Regular cardiac myocyte (primary cell): ENCODE measurements at places on chromosomes 5 and 9. TPM values are rescaled to one million over a fixed set of nuclear protein-coding genes. Genes with fewer than 3 reads are reported as not detected.

The ADGRD2 gene
- not detected in 2 replicates for total RNA-seq

The TNC gene
- total RNA-seq: 35.2 and 51.6 TPM in 2 replicates

The CCL21 gene
- not detected in 2 replicates for total RNA-seq

The GLRA1 gene
- not detected in 2 replicates for total RNA-seq

The FBP2 gene
- total RNA-seq: not detected in 2 replicates

The MRPL50 gene
- total RNA-seq: 12.7 and 15.3 TPM in 2 replicates

The ARAP3 gene
- 6.5 and 8.8 TPM in 2 replicates for total RNA-seq

The TEK gene
- 18.6 and 31.1 TPM in 2 replicates for total RNA-seq

The ZSWIM6 gene
- total RNA-seq: 10.0 and 11.8 TPM in 2 replicates

The WDR31 gene
- total RNA-seq: 1.3 and 2.0 TPM in 2 replicates

The NUTM2F gene
- total RNA-seq: not detected in 2 replicates

The GPR150 gene
- 0.96 and 2.5 TPM in 2 replicates for total RNA-seq

The BDP1 gene
- total RNA-seq: 19.6 and 20.0 TPM in 2 replicates

The GRXCR2 gene
- not detected in 2 replicates for total RNA-seq
